ENCODE measurements at places on chromosomes 2 and 18. TPM values are rescaled to one million over a fixed set of nuclear protein-coding genes. Genes with fewer than 3 reads are reported as not detected.

The SP3 gene
- total RNA-seq = 153 TPM

The ST8SIA5 gene
- total RNA-seq = 3.3 TPM

The DAW1 gene
- total RNA-seq = 5.0 TPM

The SESTD1 gene
- total RNA-seq = 72.6 TPM

The ALPI gene
- 0.20 TPM for total RNA-seq

All from spinal cord (tissue), 10 donors.